ENCODE measurements at places on chromosomes 2 and 18. TPM values are rescaled to one million over a fixed set of nuclear protein-coding genes. Genes with fewer than 3 reads are reported as not detected.

GRCh38 chr2:86417961-86418360 lies 23.2 kb upstream of the KDM3A start:
- DNase-seq: no peak

GRCh38 chr18:58390399-58390798 lies 238.5 kb downstream of the ALPK2 start:
- DNase-seq: no peak

DNA sequence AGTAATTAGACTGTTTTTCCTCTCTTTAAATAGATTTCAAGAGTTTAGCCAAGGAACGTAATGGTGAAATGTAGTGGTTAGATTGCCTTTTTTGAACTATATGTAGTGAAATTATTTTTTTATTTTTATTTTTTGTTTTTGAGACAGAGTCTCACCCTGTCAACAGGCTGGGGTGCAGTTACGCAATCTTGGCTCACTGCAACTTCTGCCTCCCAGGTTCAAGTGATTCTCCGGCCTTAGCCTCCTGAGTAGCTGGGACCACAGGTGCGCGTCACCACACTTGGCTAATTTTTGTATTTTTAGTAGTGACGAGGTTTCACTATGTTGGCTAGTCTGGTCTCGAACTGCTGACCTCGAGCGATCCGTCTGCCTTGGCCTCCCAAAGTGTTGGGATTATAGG lies 60.8 kb downstream of the BIRC6 start:
- DNase-seq: no peak

DNA sequence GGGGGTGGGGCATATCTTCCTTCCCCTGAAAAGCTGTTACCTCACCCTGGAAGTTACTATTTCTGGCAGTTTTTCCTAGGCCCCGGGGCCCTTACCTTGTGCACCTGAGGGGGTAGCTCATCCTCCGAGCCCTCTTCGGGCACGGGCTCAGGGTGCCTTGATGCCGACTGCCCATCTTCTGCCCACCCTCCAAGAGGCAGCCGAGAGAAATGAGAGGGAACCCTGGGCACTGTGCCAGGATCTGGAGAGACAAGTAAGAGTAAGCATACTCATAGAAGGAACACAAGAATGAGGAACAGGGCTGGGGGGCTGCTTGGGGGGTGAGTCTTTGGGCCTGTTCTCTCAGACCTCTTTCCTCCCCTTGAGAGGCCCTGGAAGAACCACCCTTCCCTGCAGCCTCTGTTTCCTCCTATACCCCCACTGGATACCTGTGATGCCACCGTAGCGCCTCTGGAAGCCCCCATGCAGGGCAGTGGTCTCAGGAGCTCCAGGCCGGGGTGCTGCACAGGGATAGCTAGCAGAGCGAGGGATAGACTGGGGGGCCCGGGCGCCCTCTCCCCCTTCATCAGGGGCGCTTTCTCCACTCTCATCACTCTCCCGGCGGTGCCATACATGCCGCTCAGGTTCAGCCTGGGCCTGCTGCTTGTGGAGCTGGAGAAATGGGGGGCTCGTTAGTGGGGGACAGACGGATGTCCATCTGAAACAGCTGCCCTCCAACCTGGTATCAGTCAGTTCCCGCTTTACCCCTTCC lies 2.1 kb upstream of the ABCB6 start:
- DNase-seq: no peak

GRCh38 chr18:61984349-61984748 lies 91.5 kb upstream of the RNF152 start:
- DNase-seq: no peak

GRCh38 chr18:31555971-31556747 lies 35.5 kb upstream of the TTR start:
- DNase-seq: no peak

AQP12B gene
- total RNA-seq: not detected

DNA sequence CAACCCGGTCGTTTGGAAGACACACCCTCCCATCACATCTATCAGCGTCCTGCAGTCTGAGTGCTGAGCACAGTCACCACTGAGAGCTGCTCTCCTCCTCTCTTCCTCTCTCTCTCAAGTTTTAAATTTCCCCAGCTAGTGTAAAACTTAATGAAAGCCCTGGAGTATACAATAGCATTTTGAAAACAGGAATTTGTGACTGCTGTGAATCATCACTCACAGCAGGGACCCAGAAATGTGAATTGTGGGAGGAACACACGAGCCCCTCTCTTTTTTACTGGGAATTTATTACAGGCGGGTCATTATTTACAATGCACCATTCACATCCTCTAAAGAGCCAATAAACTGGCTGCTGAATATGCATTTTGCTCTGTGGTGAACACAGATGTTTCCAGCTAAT lies 185.0 kb upstream of the SMIM21 start:
- no peak for DNase-seq

IL1F10 gene
- not detected for total RNA-seq

GRCh38 chr18:45496741-45497140 lies 118.5 kb upstream of the SLC14A2 start:
- no peak for DNase-seq

GRCh38 chr2:237358721-237359517 lies 55.0 kb downstream of the COL6A3 start:
- no peak for DNase-seq

DNA sequence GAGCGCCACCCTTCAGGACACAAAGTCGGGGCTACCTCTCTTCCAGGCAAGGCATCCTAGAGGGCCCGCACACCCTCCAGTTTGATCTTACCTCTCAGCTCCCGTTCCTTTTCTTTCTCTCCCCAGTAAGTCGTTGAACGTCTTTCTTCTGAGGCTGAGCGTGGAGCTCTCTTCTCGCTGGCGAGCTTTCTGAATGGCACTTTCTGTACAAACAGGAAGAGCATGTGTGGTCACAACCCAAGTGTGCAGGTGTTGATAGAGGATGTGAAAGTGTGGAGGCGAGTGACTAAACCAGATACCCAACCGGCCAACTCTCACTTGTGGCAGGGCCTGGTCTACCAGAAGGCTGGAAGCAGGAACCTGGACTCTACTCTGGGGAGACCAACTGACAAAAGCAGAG lies at the start of gene AFF3:
TSS of gene AFF3 (minus strand) at position 198 of the 400 bp plus-strand sequence. CDS start 38,136 bp downstream, outside the sequence.
- DNase-seq: no peak

TGFA gene
- total RNA-seq: 10.7 TPM

DNA sequence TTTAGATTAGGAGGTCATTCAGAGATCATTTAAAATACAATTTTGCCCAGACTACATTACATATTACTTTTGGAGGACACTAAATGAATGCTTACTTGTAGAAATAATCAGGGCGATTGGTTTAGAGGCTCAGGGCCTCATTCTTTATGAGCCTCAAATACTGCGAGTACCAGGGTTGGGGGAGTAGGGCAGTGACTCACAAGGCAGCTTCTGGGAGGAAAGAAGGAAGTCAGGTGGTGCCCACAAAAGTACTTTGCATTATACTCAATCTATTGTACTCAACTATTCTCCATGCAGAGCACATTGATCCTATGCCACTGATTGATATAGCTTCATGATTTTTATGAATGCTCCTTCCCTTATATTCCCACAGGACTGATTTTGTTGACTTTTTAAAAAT lies 166.9 kb downstream of the SOCS6 start:
- DNase-seq: no peak

- no peak for DNase-seq
Measured at GRCh38 chr2:113251118-113251517, 27.6 kb downstream of the PAX8 start.

All from dorsolateral prefrontal cortex (tissue), 122 donors.